ENCODE measurements at places on chromosomes 11 and 22.

DNA sequence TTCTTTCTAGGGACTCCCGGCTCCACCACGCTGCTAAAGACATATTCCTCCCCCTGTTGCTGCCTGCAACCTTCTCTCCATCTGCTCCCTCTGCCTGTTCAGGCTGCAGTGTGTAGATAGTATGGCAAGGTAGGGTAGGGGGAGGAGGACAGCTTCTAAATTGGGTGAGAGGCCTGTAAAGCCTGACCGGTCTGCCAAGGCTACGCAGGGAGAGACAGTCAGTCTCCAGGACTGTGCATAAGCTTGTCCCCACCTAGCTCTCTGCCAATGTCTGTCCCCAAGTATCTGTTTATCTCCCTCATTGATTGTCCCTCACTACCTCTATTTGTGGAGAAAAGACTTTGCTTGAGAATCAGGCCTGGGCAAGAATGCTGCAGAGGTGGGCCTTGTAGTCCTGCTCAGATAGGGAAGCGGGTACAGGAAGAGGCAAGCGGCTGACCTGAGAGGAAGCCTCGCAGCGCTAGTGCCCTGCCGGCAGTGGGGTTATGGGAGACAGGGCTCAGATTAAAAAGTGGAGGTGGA lies 871 bp upstream of the SEZ6L start:
- no peak for DNase-seq

- peak; percentile 68 for DNase-seq
Measured at GRCh38 chr11:126890561-126890960, 110.0 kb downstream of the KIRREL3 start.

- peak; percentile 62 for DNase-seq
Measured at GRCh38 chr11:3225826-3226750, 6.1 kb downstream of the MRGPRE start.

DNA sequence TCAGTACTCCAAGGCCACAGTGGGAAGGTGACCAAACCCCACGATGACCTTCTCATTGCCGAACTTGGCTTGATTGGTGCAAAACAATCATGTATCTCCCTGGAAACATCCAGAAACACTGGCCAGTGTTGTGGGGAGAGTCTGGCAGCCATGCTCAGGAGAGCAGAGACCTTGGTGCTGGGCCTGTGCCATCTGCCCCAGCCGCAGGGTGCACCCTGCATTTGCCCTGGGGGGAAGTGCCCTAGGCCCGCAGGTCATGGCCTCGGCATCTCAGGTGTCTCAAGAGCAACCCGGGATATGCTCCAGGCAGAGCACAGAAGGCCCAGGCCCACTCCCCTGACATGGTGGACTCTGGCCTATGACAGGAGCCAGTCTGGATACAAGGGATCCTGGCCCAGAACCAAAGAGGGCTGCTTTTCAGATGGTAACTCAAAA lies 23.7 kb downstream of the ARVCF start:
- DNase-seq = no peak

DNA sequence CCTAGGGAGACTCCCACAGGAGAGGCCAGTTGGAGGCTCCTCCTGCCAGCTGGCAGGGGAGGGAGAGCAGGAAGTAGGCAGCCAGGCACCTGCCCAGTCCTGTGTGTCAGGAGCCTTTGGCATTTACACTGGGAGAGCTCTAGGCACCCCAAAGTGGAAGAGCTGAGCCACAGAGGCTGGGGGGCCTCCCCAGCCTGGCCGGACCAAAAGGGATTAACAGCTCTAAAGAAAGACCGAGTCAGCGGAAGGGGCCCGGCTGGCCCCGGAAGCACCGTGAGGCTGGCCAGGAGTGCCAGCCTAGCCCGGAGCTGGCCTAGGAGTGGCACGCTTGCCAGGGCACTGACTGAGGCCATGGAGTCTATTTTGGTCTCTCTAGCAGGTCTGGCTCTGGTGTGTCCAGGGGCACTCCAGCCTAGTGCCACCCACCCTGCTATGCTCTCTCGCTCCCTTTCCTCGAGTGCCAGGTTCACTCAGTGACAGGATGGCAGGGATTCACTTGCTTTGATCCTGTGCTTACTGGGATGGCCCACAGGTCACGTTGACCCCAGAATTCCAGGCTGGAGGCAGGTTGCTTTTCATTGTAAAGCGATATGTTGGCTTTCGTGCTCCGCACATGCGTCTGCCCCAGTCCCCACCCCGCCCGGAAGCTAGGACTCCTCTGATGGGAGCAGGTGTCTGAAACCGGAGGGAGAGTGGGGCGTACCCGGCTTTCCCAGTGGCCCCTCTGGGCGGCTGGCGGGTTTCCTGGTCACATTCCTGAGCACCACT lies 3.3 kb upstream of the KMT5B start:
- no peak for DNase-seq

DNA sequence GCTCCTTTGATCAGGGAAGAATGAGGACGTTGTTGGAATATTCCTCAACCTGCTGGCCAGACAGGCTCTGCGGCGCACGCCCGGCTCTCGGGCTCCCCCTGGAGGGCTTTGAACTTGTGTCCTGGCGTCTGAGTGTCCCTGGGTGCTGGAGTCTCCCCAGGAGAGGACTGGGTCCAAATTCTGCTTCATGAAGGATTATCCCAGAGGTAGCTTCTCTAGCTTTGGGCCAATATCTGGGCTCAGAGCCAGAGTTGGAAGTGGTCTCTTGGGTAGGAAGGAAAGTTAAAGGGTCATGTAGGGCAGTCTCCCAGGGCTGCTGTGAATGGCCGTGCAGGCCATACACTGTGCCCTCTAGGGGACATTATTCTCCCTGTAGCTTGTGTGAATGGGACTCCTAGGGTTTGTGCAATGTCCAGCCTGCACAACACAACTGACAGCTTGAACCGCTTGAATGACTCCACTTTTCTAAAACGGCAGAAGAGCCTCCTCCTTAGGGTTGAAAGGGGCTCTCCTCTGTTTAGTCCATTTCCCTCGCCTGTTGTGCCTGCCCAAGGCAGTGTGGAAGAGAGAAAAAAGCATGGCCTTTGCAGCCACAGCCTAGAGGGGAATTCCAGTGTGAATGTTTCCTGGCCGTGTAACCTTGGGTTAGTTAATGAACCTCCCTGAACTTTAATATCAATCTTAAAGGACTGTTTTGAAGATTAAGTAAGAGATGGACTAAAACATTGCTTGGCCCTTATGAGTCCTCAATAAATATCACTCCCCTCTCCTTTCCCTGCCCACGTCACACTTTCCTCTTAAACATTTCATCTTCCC lies 111.2 kb upstream of the THY1 start:
- DNase-seq = peak; percentile 91

DNA sequence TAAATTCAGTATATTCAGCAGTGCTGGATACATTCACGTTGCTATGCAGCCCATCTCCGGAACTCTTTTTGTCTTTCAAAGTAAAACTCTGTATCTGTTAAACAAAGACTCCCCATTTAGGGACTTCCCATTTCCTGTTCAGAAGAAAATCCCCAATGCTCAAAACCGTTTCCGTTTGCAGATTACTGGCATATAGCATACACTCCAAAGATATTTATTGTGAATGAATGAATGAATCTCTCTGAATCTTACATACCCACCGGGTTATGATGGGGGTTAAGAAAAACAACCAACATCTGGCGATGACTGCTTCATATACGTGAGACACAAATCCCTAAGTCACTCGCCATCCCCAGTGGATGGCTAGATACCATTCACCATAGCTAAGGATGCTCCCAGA lies 1.6 kb downstream of the THY1 start:
- DNase-seq = no peak

DNA sequence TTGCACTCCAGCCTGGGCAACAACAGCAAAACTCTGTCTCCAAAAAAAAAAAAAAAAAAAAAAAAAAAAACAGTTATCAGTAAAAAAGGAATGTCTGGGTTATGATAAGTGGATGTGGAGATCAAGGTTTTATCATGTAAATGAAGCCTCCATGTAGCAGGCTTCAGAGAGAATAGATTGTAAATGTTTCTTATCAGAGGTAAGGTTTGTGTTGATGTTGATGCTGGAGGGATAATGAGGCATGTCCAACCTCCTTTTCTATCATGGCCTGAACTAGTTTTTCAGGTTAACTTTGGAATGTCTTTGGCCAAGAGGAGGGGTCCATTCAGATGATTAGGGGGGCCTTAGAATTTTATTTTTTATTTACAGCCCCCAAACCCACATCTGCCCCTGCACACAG lies 35.4 kb upstream of the TREH start:
- DNase-seq = no peak

GRCh38 chr22:17954200-17954859 lies 70.0 kb downstream of the MICAL3 start:
- DNase-seq = no peak

GRCh38 chr22:26642465-26643417 lies 14.6 kb upstream of the MIAT start:
- no peak for DNase-seq

DNA sequence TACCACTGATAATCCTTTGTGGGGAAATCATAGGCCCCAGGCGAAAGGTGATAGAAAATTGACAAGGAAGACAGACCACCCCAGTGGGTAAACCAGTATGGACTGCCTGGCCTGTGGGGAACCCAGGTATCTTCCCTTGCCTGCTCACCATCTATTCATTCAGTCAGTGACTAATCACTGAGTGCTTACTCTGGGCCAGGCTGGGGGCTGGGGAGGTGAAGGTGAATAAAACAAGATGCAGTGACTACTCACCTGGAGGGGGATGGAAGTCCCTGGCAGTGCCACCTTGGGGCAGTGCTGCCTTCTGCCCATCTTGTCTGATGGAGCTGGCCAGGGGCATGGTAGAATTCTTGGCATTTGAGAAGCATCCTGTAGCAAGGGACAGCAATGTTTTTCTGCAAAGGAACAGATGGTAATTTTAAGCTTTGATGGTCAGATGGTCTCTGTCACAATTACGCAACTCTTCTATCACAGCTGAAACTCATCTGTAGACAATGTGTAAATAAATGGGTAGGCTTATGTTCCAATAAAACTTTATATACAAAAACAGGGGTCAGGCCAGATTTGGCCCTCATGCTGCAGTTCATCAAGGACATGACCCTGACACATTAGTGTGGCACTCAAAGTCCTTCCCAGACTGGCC lies 4.6 kb downstream of the ISX start:
- no peak for DNase-seq

DNA sequence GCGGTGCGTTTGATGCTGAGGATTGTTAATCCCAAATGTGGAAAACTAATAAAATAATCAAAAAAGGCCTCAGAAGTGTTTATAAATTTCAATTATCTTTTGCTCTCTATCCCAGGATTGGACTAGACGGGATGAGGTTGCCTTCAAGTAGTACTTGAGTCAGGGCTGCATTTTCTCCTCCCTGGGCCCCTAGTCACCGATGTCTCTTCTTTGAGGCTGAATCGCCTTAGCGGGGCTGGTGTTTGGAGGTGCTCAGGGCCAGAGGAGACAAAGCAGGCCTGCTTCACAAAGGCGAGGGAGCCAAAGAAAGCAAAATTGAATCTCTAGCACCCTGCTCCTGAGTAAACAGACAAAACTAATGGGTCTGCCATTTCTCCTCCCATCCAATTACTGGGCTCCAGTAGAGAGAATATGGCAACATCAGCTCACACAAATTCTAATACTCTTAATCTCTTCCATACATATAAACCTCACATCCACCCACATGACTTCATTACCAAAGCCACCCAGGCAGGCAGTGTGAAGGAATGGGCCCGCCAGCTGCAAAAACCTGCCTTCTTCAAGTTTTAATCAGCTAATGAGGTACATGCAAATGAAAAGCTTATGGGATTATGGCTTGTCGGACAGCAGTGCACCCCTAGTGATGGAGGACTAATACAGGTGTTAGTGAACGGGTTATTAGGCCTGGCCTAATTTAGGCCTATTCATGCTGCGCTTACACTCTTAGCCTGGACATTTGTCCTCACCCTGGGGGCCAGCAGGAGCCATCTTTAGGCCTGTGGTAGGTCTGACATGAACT lies 52.7 kb upstream of the HTATIP2 start:
- no peak for DNase-seq

All from islet precursor cell (in vitro differentiated cells).